ENCODE measurements at places on chromosomes 13 and 19.

- DNase-seq, result peak; percentile 82
These were observed 42.0 kb downstream of the CAPN12 start for GRCh38 chr19:38702278-38702677.

GRCh38 chr13:110282316-110282841, 24.6 kb downstream of the COL4A1 start:
- DNase-seq, result no peak

DNA sequence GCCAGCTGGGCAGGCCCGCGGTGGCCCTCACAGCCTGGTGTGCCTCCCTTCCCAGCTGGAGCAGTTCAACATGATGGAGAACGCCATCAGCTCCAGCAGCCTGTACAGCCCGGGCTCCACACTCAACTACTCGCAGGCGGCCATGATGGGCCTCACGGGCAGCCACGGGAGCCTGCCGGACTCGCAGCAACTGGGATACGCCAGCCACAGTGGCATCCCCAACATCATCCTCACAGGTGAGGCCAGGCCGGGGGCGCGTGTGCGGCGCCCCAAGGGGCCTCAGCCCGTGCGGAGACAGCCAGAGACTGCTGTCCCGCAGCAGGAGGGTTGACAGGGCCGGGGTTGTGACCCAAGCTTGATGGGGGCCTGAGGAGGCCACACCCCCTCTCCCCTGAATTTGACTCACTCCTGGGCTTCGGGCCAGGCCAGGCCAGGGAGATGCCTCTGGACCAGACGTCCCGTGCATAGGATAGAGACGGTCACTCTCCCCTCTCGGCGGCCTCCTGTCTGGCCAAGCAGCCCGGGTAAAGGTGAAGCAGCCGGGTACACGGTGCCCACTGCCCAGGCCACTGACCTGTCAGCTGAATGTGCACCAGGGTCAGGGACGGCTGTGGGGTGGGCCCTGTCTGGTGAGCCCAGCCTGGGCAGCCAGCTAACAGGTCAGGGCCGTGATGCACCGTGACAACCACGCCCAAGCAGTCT, 15.4 kb downstream of the COMP start:
- no peak for DNase-seq

- DNase-seq, result no peak
These were observed 110.9 kb downstream of the IER2 start for GRCh38 chr19:13260883-13261653.

- DNase-seq, result no peak
These were observed 83.8 kb downstream of the FAM216B start for GRCh38 chr13:42864952-42865767.

- no peak for DNase-seq
These were observed 54.0 kb upstream of the CNMD start for GRCh38 chr13:52793515-52794061.

GRCh38 chr13:92297971-92298942, 899.8 kb downstream of the GPC5 start:
- no peak for DNase-seq
